ENCODE measurements at places on chromosomes 7 and 10.

DNA sequence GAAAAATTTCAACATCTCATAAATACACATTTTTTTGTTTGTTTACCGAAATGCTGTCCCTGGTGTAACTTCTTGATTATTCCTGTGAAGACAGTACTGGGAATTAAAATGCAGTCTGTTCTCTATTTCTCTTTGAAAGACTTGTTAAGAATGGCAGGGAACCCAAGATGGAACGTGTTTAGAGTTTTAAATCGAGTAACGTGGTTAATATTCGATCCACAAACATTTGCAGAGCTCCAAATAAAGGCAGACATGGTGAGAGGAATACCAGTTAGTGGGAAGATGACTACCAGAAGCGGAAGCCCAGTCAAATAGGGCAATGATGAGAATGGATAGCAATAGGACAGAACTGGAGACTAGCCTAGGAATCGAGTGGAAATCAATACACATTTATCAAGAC lies 6.7 kb downstream of the PON3 start:
- DNase-seq = no peak

DNA sequence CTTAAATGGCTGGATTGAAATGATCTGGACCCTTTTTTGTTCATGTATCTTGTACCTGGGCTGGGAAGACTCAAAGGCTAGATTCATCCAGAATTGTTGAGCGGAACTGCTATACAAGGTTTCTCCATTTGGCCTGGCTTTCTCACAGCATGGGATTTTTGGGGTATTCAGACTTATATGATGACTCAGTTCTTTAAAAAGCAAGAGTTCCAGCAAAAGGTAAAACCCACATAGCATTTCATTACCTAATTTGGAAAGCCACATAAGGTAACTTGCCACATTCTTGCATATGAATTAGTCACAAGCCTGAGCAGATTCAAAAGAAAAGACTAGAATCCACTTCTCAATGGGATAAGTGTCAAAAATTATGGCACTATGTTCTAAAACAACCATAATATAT lies 137.4 kb downstream of the HGF start:
- DNase-seq = no peak

DNA sequence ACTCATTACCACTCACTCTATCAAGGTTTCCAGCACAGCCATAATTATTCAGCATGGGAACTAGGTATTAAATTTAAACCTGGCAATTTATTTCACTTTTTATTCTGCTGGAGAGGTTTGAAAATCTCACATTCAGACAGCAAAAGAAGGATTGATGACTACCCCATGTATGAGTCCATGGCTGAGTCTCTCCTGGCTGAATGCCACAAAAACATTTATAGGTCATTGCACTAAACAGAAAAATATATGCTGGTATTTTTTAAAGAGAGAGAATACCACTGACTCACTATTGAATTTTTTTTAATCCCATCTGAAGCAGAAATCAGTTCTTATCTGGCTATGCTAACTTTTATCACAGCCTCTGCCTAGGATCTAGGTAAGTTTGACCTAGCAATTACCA lies 336.3 kb downstream of the PPP1R3A start:
- DNase-seq = no peak

- no peak for DNase-seq
These were observed 77.3 kb upstream of the MKLN1 start for GRCh38 chr7:131250331-131250730.

DNA sequence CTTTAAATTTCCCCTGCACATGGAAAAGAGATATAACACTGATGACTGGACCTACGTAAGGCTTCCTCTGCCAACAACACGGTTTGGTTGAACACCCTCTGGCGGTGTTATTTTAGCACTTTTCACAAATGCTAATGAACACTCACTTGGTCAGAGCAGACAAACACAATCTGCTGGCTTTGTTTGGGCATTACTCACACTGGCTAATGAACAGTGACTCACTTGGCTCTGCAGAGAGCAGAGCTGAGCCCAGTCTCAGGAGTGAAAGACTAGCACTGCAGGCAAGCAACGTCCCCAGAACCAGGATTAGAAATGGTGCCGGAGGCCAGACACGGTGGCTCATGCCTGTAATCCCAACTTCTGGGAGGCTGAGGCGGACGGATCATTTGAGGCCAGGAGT lies 430.8 kb downstream of the PLXNA4 start:
- DNase-seq = no peak

DNA sequence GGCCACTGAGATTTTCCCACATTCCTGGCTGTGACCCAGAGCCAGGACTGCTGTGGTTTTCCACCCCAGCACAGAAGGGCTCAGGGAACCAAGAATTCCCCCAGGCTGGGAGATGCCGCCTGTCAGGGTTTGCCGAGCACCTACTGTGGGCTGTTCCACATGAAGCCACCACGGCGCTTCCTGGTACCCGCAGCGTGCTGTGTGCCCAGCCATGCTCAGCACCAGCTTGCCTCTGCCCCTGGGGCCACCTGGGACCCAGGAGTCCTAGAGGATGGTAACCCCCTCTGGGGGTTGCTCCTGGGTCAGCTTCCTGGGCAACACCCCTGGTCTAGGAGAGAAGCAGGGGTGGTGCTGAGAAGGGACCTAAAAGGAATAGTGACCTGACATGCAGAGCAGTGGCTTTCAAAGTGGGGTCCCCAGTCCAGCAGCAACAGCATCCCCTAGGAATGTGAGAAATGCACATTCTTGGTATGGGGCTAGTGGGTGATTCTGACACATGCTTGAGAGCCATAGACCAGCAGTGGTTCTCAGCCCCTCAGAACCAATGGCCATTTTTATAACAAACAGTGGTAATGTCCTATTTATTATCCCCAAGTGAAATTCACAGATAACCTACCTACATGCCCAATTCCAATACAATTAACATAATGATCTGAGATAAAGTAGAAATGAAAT lies 53.4 kb downstream of the TSPAN15 start:
- DNase-seq = no peak

DNA sequence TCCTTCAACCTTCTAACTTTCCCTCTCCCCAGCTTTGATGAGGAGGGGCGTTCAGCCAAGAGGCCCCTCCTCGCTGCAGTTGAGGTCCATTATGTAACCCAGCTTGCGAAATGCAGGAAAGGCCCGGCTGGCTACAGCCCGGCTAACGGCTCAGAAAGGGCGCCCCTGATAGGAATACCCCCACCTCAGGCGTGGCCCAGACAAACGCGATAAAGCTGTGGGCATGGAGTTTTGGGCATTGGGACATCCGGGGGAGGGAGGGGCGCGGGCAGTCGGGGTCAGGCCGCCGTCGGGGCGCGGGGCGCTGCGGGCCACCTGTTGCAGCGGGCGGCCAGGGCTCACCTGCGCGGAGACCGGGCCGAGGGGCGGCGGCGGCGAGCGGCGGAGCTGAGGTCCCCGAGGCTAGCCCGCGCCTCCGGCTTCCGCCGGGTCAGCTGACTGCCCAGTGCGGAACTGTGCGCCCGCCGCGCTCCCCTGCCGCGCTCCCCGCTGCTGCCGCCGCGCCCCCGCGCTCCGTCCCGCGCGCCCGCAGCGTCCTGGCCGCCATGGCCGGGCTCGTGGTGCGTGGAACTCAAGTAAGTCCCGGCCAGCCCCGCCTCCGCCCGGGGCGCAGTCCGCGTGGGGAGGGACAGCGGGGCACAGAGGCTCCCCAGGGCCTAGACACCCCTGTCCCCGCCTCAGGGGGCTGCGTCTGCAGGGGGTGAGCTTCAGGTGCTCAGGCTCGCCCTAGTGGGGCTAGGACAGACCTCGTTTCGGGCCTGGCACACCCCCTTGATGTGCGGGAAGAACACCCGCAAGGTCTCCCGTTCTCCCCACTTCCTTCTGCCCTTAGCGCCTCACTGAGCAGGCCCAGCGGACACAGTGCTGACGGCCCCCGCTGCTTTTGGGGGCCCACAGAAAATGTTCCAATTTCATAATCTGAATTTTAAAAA lies at the start of gene LRMDA:
Gene LRMDA (plus strand): TSS at position 445 of the 932 bp plus-strand sequence.
- DNase-seq = no peak

DNA sequence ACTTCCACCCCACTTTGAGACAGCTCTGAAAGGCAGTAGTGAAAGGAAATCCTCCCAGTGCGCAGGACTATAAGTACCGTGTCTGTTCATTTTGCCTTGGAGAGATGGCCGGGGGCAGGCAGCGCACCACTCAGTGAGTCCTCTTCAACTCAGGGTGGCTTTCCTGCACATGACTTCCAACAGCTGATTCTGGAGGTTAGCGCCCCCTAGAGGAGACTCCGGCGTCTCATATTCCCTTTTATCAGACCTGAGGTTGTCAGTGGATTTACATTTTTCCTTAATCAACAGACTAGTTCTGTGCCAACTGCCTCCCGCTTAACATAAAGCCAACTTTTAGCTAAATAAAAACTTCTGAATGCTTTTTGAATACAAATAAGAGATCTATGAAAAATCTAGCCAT lies 101.0 kb downstream of the HERPUD2 start:
- no peak for DNase-seq

DNA sequence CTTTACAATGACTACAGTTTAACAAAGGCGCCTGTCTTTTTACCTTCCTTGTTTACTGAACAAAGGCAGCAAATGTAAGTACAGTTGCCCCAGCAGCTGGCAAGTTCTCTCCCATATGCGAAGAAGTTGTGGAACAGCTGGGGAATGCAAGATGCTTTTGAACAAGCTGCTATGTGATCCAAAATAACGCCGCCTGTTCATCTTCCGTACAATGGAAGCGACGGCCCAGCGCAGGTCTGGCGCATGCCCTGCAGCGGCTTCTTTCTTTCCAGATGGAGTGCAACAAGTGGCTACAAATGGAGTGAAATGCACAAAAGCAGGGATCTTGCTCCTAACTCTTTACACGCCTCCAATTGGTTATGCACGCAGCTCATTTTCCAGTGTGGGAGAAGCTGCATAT lies 97.0 kb upstream of the SVIL start:
- no peak for DNase-seq

DNA sequence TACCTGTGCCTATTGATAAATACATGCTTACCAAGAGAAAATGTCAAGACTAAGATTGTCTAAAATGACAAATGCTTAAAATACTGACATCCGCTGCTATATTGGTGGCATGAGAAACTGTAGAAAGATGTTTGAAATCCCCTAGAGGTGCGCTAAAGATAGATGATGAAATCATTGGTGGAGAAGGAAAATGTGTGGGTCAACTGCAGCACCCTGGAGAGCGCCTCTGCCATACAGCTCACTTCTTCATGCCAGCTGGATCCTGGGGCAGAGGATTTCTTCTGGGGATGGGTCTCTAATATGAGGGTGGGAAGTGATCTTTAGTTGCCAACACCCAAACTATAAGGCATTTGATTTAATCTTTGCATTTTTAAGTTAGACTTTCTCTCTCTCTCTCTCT lies 680.4 kb upstream of the POM121L12 start:
- DNase-seq = no peak

- no peak for DNase-seq
These were observed 47.7 kb upstream of the MGAM2 start for GRCh38 chr7:142063551-142064442.

- no peak for DNase-seq
These were observed 49.3 kb downstream of the EEPD1 start for GRCh38 chr7:36202398-36202797.

- DNase-seq = no peak
These were observed 1.5 kb downstream of the TRIL start for GRCh38 chr7:28956608-28957063.

Data from T-helper 9 cell (primary cell).